ENCODE measurements at places on chromosomes 1 and 21.

GRCh38 chr1:32611859-32612188, 38.5 kb downstream of the ZBTB8OS start:
- DNase-seq, result no peak

DNA sequence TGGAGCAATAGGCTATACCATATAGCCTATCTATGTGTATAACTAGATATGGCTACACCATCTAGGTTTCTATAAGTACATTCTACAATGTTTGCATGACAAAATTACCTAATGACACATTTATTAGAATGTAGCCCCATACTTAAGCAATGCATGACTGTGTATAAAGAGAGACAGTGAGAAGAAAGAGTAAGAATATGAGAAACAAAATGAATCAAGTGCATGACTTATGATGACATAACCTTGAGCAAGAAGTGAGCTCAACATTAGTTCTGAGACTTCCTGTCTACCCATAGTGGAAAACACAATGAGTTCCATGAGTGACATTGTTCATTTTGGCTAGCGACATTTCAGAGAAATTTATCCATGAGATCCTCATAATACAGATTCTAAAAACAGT, 10.1 kb downstream of the SLC44A5 start:
- no peak for DNase-seq

GRCh38 chr1:177208920-177209319, 38.2 kb downstream of the BRINP2 start:
- no peak for DNase-seq

DNA sequence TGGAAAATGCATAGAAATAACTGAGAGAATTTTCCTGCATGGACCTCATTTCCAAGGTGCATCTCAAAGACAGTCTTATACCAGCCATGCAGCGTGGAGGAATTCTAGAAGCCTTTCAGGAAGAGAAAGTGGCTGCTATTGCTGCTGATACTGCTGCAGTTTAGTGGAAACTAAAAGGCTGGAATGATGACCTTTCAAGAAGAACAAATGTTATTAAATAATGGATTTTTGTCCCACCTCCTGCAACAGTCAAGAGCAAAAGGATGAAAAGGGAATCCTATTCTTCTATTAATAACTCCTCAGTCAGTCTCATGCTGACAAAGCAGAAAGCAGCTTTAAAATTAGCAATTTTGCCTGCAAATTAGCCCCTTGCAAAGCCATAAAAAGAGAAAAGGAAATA, 68.2 kb upstream of the C1orf87 start:
- no peak for DNase-seq

GRCh38 chr1:91526496-91526895, 25.8 kb downstream of the CDC7 start:
- no peak for DNase-seq

DNA sequence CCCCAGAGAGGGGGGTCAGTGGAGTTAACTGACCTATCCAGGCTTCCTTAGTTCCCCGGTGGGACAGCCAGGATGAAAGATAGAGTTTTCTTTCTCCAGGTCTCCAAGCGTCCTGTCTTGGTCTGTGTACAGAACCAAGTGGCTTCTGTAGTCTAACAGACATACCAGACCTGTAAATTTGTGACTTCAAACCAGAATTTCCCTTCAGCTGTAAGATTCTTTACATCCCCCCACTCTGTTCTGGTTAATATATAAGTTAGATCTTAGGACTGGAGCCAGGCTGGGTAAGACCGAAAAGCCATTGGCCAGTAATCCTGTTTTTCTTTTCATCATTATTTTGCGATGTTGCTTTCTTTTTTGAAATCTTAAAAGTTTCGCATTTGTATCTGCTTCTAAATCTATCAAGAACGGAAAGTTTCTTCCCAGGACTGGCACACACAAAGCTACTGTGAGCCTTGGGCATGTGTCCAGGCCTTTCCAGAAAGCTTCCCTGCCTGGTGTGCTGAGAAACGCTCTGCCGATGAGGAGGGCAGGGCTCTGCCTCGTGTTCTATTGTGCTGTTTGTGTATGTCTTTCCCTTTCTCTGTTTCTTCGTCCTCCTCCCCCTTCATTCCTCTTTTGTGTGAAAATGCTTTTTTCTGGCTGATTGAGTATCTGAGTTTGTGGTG, 72.3 kb downstream of the RGL1 start:
- DNase-seq, result no peak

DNA sequence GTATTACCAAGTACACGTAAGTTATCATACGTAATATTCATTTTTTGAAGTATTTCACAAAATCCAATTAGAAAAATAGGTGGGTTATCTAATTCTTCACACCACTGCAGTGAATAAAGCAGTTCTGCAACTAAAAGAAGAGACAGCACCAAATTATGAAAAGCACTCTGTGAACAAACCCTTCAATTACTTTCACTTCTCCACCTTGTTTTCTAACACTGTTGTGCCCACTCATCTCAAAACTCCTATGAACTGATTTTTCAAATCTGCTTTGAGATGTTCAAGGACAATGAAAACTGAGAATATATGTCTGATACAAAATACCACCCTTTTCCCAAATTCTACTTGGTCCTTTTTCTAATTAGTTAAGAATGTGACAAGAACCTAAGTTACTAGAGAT, 39.4 kb downstream of the LTN1 start:
- DNase-seq, result no peak

GRCh38 chr1:183590244-183591191, at the start of gene NCF2:
Gene NCF2 (minus strand): TSS chr1:183590459. CDS start chr1:183590329, 130 bp downstream.
- DNase-seq, result peak; percentile 28

- DNase-seq, result no peak
Measured at GRCh38 chr1:77407738-77408375, 126.0 kb downstream of the AK5 start.

DNA sequence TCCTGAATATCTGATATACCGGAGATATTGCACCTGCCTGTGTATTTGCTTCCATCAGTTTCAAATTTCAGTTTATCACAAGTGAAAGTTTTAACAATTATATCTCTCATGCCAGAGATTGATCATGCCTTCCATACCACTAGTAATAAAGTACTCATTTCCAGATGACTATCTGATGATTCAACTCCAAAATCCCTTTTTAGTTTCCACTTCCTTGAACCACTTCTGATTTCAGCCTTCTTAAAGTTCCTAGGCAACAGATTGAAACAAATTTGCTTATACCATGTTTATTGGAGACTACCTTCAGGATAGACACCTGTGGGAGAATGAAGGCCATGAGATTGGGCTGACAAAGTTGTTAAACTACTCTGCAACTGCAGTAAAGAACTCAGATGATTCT, 21.5 kb upstream of the COL11A1 start:
- no peak for DNase-seq

DNA sequence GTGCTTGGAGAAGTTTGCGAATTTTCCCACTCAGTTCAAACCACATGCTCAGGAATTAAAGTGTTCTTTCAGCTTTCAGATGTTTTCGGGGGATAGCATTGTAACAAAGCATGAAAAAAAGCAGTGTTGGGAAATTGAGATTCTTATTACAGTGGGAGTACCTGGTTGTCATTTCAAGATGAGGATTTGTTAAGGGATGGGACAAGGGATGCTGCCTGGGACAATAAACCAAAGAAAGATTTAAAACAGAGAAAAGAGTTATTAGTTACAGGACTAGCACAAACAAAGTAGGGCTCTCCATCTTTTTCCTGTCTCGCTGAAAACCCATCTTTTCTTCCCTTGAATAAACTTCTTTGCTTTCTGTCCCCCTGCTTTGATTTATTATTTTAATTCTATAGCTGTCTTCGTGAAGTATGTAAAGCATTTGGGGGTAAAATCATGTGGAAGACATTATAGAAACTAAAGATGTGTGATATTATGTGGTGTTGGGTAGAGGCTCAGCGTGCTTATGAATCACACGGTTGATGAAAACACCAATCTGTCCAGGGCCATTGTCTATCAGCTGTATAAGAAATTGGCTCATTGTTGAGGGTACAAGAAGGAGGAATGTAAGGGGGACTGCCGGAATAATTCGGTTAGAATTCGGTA, 277.6 kb downstream of the KIF26B start:
- no peak for DNase-seq

DNA sequence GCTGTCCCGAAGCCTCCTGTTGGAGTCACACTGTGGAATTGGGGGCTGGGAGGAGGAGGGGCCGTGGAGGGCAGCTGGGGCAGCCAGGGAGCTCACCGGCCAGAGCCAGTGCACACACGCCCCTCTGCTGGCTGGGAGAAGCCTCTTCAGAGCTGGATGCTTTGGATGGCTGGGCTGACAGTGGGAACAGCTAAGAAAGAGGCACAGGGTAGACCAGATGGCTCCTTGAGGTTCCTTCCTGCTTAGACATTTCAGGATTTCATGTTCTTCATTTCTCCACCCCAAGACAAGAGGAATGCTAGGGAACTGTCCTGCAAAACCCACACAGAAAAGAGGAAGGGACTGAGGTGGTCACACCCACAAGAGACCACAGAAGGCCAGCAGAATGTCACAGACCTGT, 254.8 kb upstream of the VAMP3 start:
- no peak for DNase-seq

GRCh38 chr1:86067626-86068025, 88.9 kb downstream of the COL24A1 start:
- DNase-seq, result no peak

DNA sequence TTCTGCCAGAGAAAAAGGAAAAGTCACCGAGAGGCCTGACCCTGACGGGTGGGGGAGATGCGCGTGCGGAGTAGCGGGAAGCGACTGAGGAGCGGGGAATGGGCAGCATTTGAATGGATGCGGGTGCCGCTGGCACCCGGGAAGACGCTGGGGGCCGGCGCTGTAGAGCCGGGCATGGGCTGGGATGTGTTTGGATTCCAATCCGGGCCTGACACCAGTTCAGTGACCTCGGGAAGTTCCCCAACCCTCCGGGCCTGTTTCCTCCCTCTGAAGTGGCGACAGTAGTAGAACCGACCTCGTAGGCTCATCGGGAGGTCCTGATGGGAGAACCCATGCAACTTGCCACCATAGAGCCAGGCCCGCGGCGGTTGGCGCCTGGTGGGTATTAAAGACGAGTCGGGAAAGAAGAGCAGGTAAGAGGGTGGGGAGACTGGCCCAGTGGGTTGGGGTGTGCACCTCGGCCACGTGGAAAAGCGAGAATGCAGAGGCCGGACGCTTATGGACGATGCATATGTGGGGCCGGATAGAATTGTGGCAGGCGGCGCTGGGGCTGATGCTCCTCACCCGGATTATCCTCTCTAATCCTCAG, 642 bp upstream of the SLC16A1 start:
- no peak for DNase-seq

DNA sequence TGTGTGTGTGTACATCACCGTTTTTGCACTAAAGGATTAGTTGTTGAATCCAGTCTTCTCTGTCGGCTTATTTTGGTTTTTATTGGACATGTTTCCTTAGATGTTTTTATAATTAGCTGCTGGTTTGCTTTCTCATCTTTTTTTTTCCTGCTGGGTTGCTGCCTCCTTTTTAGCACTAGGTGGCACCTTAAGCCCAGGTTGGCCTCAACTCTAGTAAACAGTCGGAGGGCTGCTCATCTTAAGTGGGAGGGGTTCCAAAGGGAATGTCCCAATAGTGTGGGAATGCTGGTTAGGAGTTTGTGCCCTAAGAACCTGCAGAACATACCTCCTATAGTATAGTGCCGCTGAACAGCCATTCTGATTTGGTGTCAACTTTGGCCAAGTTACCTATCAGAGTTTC, 570.1 kb upstream of the CXADR start:
- DNase-seq, result peak; percentile 24

DNA sequence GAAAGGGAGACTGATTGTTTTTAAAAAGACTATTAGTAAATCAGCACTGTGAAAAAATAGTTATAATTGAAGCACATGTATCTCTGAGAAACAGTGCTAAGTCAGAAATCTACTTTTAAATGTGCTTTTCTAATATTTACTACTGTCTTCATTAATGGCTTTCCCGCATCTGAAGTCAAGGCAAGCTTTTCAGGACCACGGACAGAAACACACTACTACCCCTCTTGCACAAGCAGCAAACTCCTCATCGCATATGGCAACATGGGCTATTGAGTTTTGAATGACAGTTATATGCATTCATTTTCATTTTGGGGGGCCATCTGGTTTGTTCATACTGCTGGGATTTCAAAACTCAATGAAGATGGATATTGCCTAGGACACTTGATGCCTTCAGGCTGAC, 433.4 kb upstream of the CAMK1G start:
- DNase-seq, result peak; percentile 56

DNA sequence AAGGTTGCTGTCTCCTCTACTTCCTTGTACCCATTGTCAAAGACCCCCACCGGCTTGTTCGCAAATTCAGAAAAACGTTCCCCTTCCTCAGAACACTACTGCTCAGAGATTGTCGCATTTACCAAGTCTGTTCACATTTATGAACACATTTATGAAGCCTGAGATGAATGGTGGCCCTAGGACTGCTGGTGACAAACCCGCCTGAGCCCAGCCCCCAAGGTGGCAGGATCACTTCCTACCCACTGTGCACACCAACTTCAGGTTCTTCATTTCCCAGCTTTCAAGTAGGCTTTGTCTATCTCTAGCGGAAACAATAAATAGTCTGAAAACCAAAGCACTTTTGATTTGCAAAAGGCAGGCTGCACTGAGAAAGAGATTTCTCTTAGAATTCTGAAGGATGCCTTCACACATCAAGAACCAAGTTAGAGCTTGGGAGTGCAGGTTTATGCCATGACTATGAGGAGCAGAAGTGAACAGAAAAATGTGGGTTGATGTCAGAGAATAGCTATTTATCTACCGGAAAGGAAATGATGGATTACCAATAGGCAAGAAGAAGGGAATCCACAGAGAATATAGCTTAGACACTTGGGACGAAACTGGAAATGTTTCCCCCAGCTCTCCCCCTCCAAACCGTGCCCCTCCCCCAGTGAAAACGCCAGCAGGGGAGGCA, 200.5 kb downstream of the TOMM20 start:
- DNase-seq, result peak; percentile 22

DNA sequence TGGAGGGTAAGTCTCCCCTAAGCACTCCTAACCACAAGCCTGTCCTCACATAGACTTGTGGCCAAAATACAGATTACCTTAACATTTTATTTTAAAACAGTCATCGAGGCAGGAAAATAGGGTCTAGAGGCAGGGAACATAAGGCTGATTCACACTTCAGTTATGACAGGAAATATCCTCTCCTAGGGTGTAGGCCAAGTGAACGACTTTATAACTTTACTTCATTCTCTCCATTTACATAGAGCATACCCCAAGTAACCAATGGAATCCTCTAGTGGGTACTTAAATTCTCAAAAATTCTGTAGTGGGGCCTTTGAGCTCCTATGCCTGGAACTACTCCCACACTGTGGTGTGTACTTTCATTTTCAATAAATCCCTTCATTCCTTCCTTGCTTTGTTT, 113.0 kb downstream of the WDR3 start:
- no peak for DNase-seq

DNA sequence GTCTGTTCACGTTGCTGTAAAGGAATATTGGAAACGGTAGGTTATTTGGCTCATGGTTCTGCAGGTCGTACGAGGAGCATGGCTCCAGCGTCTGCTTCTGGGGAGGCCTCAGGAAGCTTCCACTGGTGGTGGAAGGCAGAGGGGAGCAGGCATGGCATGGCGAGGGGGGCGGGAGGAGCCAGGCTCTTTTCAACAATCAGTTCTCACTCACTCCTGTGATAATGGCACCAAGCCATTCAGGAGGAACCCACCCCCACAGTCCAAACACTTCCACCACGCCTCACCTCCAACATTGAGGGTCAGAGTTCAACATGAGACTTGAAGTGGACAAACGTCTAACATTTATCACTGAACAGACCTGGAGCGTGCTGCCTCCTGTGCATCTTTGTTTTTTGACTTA, 141.2 kb downstream of the PGBD5 start:
- no peak for DNase-seq

- no peak for DNase-seq
Measured at GRCh38 chr1:91732291-91733107, 153.5 kb downstream of the TGFBR3 start.
